NCI-H1417 (cell line): ENCODE measurements at places on chromosomes 11 and 22.

- no peak for DNase-seq
Measured at GRCh38 chr11:21411104-21411503, 741.7 kb downstream of the NELL1 start.

DNA sequence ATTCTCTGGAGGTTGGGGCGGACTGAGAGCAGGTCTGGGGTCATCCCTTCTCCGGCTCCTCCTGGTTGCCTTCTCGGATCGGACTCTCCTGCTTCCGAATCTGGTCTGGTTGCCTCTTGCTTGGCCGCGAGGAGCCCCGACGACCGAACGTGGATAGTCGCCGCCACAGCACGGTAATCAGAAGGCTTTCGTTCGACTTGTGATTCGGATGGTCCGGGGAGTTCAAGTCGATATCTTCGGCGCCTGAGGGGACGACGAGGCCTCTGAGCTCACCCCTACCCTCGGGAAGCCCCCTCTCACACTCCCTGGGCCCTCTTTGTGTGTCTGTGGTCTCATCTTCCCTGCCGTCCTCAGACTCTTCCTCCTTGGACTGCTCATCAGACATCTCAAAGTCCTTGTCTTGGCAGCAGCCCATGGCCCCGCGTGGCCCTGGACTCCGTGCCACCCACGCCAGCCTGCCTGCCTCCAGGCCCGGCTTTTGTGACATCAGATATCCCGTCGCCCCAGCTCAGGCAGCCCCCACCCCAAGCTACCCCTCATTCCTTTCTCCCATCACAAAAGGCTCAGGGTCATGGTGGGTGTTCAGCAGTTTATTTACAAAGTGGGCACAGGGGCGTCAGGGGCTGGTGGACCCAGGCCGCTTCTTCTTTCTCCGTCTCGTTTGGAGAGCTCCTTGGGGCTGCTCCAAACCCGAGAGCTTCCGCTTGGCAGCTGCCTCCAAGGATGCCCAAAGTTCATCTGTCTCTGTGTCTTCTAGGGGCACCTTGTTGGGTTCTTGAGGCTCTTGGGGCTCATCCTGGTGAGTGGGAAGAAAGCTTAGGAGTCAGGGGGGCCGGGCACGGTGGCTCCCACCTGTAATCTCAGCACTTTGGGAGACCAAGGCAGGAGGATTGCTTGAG lies at the start of gene TEX54:
Gene TEX54, minus strand, starts transcription at position 506 of the 899 bp plus-strand sequence.
- no peak for DNase-seq

- peak; percentile 51 for DNase-seq
Measured at GRCh38 chr22:37905534-37906363, at the start of gene MICALL1. Gene MICALL1 (plus strand): TSS chr22:37906297. CDS start chr22:37906423, 126 bp downstream.

GRCh38 chr11:1493650-1494244 lies 7.2 kb upstream of the MOB2 start:
- no peak for DNase-seq

GRCh38 chr11:6468712-6469495 lies 4.8 kb downstream of the TRIM3 start:
- DNase-seq: no peak

- no peak for DNase-seq
Measured at GRCh38 chr22:27238935-27239510, 562.5 kb downstream of the MN1 start.

GRCh38 chr11:45144126-45145082 lies 2.0 kb upstream of the PRDM11 start:
- DNase-seq: no peak

- peak; percentile 32 for DNase-seq
Measured at GRCh38 chr22:45502215-45503049, at the start of gene FBLN1. Gene FBLN1 (plus strand): TSS chr22:45502883. CDS start chr22:45502986, 103 bp downstream.

GRCh38 chr11:57251491-57252104 lies 14.5 kb upstream of the APLNR start:
- peak; percentile 2 for DNase-seq

DNA sequence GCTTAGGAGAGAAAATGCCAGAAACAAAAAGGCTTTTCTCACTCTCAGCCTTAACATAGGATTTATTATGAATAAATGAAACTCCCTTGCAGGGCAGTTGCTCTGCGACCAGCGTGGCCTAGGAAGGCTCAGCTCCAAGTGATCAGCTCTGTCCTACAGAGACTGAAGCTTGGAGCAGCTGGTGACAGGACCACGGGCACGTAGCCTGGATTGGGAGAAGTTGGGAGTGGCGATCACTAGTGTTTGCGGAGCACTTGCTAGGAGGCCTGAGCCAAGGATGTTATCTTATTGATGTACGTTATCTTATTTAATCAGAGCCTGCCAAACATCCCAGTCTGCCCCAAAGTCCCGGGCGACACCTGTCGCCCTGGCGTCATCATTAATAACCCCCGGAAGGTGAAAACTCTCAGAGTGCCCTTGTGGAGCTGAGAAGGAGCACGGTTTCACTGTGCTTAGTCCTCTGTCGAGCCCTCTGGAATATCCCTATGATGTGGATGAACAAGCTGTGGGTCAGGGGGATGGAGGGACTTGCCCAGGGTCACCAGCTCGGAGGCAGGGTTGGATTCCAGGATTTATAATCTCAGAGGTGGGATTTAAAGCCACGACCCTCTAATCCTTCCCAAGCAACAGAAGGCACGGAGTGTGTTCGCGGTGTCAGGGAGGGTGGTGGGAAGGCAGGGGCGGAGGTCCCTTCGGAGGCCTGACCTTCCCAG lies 40.8 kb upstream of the SMIM38 start:
- DNase-seq: no peak

DNA sequence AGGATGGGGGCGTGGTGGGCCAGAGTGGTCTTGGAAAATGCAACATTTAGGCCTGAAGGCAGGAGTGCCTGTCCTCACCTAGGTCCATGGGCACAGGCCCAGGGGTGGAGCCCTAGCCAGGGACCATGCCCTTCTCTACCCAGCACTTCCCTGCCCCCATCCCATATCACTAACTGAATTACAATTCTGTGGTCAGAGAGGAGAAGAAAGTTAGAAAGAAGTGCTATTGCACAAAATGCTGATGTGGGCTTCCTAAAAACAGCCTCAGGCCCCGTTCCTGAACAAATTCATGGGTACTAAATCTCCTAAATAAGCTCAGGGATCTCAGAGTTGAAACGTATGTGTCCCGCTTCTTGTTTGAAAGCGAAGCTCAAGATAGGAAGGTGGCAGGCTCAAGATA lies 3.5 kb upstream of the ASRGL1 start:
- DNase-seq: no peak

GRCh38 chr11:88603091-88603867 lies 265.7 kb upstream of the CTSC start:
- no peak for DNase-seq

GRCh38 chr11:118766035-118766434 lies 24.9 kb downstream of the DDX6 start:
- DNase-seq: no peak

GRCh38 chr11:12724301-12725054 lies 50.3 kb downstream of the TEAD1 start:
- peak; percentile 97 for DNase-seq

DNA sequence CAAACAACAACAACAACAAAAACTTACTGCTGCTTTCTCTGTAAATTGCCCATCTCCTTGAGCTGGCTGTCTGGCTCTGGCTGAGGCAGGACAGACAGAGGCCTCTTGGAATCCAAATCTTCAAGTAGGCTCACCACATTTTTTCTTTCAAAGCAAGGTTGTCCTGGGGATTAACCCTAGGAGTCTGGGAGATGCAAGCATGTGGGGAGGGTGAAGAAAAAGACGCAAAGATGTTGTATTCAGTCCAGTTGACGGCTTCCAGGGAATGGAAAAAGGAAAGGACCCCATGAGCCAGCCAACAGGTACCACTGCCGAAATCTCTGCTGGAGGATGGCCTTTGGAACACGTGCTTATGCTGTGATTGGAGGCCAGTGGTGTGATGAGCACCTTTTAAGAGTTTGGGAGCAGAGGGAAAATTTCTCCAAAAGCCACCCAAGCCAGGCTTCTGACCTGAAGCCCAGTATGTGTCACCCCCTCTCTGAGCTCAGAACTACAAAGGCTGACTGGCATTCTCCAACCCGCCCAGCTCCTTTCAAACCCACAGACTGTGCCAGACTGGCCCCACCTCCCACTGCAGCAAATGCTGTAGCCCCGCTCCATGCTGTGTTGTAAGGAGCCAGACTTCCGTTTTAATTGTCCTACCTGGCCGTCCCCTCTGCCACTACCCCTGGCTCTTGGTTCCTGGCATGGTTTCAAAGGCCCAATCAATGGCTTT lies 10.8 kb downstream of the BLID start:
- no peak for DNase-seq

GRCh38 chr11:110431674-110432073 lies 1.9 kb downstream of the FDX1 start:
- peak; percentile 72 for DNase-seq

- DNase-seq: no peak
Measured at GRCh38 chr11:124329787-124330478, 9.9 kb upstream of the OR8D2 start.

DNA sequence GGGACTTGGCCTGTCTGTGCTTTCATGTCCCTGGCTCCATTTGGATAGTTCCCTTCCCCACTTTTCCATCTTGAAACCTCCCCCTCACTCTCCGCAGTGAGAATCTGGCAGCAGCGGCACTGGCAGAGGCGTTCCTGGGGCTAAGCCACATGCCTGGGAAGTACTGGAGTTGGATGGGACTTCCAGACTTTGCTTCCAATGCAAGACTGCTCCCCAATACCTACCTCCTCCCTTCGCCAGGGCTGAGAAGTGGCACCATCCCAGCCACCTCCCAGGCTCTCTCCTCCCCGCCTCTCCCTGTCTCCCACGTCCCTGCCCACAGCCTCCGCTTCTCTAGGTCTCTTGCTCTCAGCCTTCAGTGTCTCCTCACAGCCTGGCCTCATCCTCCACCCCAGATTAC lies 16.6 kb downstream of the TST start:
- DNase-seq: no peak

GRCh38 chr11:62435846-62436660 lies 17.2 kb downstream of the SCGB1A1 start:
- no peak for DNase-seq

- no peak for DNase-seq
Measured at GRCh38 chr11:64226507-64227051, 505 bp downstream of the NUDT22 start.

DNA sequence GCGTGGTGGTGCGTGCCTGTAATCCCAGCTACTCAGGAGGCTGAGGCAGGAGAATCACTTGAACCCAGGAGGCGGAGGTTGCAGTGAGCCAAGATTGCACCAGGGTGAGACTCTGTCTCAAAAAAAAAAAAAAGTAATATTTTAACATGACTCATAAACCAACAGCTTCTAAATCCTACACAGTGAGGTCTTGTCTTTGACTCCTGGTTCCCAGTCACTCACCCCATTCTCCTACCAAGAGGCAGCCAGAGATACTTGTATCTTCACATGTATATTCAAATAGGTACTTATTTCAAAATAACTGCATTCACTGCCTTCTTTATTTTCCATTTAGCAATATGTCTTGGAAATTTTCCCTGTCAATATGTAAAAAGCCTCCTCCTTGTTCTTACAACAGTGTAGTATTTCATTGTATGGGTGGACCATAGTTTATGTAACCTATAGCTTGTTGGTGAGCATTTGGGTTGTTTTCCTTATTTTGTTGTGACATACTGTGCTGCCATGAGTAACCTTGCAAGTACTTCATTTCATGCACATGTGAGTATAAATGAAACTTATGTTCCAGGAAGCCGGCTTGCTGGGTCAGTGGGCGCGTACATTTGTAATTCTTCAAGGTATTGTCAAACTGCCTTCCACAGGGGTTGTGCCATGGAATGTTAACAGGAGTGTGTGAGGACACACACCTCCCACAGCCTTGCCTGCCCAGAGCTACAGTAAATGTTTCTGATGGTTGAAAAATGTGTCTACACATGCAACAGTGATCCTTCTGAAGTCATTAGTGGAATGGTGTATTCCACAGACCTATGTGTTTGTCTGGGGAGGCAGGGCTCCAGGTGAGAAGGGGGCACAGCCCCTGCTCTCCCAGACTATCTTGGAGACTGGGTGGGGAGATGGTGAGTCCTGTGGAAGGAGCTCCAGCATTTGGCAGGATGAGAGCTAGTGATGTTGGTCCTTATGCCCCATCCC lies 47.9 kb downstream of the OSBP2 start:
- no peak for DNase-seq

DNA sequence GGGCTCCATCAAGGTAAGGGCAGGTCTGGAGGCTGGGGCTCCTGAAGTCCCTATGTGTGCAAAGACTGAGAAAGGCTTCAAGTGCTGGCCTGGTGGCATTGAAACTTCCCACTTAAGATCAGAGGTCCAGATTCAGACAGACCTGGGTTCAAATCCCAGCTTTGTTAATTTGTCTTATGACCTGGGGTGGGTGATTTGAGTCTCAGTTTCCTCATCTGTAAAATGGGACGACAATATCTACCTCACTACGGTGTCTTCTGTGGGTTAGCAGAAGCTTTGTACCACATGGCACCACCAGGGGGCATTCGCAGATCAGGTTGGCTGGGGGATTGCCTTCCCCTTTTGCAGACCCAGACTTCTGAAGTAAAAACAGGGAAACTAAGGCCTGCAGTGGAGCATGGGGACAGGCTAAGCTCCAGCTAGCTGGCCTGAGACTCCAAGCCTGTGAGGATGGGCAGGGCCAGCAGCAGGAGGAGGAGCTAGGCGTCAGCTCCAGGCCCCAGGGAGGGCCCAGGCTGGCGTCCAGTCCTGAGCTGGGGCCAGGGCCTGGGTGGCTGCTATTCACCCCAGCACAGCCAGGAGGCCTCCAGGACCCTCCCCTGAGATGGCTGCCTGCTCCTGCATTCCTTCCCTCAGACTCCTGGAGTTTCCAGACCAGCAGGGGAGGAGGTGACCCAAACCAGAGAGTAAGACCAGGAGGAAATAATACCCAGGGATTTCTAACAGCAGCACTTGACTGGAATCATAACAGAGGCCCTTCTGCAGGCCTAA lies 1.5 kb downstream of the CASTOR1 start:
- peak; percentile 49 for DNase-seq

- peak; percentile 58 for DNase-seq
Measured at GRCh38 chr22:19178065-19178656, 375 bp downstream of the SLC25A1 start.

GRCh38 chr22:36872866-36873498 lies 12.2 kb downstream of the NCF4 start:
- no peak for DNase-seq

- no peak for DNase-seq
Measured at GRCh38 chr11:12860827-12861226, 148.3 kb upstream of the RASSF10 start.

GRCh38 chr22:30829901-30830550 lies 135.4 kb downstream of the OSBP2 start:
- DNase-seq: no peak

DNA sequence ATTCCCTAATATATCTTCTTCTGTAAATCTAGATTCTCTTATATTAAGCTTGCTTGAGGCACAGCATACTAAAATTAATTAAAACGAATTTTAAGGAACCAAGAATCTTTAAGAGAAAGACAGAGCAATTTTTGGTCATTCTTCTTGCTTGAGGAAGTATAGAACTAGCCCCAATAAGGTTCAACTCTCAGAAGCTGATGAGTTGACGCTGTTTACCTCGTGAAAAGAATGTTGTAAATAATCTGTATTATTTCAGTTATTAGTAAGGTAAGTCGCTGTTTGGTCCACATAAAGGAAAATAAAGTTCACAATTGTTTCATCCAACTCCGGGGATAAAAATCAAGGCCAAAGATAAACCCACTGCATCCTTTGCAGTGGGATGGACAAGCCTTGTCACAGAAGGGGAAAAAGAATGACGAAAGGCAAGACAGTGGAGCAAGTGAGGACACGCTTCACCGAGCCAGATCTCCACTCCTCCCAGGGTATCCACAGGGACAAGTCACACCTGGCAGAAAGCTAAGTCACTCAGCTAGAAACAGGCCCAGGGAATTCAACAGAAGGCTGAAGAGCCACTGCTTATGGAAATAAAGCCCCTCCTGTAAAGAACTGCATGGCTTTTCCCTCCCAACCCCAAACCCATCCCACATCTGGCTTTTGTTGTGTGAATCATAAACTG lies 752 bp downstream of the POU2AF1 start:
- no peak for DNase-seq
